SK-N-DZ (cell line): ENCODE measurements at places on chromosomes 4 and X.

GRCh38 chrX:10327651-10328050, 170.9 kb downstream of the CLCN4 start:
- DNase-seq: no peak

- no peak for DNase-seq
These were observed 420.2 kb downstream of the BCOR start for GRCh38 chrX:39677585-39677977.

GRCh38 chrX:10016519-10017132, 49.5 kb downstream of the CLDN34 start:
- no peak for DNase-seq

- no peak for DNase-seq
These were observed 3.7 kb upstream of the RAB9A start for GRCh38 chrX:13685126-13685763.

- DNase-seq: no peak
These were observed 141.7 kb upstream of the SCML1 start for GRCh38 chrX:17595456-17596035.

DNA sequence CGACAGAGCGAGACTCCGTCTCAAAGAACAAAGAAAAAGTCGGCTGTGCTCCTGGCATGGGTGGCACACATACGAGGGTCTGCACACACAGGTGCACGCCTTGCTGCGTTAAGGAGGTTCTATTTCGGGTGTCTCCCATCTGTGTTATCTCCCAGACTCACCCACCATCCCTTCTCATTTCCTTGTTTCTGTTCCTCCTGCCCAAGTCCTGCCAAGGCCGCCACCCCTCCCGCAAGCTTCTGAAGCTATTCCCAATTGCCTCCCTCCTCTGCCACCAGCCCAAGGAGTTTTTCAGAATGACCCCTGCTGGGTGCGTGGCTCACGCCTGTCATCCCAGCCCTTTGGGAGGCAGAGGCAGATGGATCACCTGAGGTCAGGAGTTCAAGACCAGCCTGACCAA, 6.0 kb upstream of the IL3RA start:
- no peak for DNase-seq

- DNase-seq: no peak
These were observed 63.6 kb downstream of the HADH start for GRCh38 chr4:108053251-108053711.

DNA sequence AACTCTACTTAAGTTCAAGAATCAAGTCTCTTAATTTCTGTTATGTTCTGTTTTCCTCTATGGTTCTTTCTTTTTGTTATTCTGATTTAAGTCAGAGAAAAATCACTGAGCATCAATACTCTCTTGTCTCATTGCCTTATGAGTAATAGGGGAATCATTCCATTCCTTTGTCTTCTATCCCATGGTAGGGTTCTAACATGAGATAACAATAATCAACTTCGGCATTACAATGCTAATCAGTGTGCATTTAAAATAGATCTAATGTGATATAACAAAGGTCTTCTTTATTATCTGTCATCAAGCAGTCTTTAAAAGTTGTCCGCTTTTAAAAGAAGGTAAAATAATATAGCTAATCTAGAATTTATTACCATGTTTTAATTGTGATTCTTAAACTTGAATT, 446.9 kb downstream of the IL15 start:
- no peak for DNase-seq

GRCh38 chr4:137587796-137588195, 55.5 kb upstream of the PCDH18 start:
- no peak for DNase-seq

- no peak for DNase-seq
These were observed 754.4 kb downstream of the NLGN4X start for GRCh38 chrX:5474282-5474681.
